ENCODE measurements at places on chromosomes 11 and 22.

DNA sequence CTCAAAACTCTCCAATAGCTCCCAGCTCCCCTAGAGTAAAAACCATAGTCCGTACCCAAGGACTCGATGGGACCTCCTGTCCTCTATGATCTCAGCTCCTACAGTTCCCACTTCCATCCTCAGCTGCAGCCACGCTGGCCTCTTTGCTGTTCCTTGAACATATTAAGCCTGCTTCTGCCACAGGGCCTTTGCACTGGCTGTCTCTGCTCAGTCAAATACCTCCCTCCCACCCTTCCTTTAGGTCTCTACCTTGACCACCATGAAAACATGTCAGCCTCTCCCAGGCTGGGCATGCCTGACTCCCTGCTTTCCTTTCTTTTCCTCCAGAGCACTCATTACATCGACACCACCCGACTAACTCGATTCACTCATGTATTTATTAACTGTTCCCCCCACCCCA is 24.5 kb downstream of the TMEM184B start:
- no peak for DNase-seq

DNA sequence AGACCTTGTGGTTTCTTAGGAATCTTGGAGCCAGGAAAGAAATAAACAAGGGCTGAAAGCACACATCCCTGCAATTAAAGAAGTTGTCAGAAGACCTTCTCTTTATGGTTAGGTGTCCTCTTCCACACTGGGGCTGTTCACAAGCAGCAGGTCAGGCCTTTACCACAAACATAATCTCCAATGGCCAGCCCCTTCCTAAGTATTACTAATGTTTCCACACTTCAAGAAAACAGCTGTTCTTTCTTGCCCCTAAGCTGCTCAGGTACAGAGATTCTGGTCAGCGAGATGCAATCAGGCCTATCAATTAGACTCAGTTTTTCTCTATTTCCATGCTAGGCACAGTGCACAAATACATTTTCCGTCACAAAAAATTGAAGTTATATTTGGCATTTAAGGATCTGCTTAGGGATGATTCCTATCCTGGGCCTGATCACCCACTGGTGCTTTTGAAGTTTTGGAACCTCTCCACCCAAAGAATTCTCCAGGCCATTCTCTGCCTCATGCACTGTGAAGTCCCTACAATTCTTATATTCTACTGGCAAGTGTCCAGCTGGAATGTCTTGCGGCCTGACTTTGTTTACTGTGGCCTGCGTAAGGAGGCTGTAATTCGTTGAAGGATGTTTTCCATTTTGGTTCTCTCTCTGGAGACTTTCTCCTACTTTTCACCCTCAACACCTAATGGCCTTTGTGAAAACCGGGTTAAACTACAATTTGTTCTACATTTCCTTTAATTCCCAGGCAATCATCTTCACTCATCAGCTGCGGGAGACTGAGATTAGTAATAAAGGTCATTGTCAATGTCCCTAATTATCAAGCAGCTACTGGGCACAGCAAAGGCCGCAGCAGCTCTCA is 5.1 kb downstream of the PRAME start:
- DNase-seq, result no peak

DNA sequence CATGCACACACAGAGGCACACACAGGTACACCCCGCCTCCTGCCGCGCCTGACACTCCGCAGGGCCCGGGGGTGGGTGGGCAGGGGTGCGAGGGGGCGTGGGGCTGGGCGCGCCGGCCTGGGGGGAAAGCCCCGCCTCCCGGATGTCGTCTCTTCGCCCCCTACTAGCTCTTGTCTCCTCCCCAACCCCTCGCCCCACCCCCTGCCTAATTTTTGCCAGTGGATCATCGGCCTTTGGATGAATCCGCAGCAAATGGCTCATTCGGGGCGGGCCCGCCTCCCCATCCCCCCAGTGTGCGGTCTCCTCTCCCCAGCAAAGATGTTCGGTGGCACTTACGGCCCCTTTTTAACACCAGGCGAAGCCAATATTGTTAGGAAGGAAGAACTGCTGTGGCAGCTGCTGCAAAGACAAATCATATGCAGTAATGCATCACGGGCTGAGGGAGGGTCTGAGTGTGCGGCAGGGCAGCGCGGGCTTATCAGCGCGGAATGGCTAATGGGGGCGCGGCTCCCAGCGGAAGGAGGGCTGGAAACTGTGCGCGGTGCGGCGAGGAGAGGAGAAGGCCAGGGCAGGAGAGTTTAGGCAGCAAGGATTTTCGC is 13.4 kb upstream of the NECTIN1 start:
- no peak for DNase-seq

DNA sequence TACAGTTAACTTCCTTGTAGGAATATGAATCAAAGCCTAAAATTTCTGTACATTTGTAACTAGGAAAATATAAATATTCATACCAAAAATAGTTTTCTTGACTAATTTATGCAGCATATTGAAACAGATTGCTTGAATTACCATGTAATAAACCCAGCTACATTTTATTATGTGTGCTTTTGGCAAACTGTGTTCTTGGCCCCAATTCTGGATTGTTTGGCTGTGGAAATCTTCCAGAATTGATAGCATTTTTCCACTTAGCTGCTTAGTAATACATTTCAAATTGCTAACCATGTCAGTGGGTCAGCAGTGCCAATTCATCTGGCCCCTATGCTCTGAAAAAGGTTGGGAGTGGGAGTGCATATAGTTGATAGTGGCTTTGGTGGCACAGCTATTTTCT is 32.3 kb downstream of the PDHX start:
- no peak for DNase-seq

DNA sequence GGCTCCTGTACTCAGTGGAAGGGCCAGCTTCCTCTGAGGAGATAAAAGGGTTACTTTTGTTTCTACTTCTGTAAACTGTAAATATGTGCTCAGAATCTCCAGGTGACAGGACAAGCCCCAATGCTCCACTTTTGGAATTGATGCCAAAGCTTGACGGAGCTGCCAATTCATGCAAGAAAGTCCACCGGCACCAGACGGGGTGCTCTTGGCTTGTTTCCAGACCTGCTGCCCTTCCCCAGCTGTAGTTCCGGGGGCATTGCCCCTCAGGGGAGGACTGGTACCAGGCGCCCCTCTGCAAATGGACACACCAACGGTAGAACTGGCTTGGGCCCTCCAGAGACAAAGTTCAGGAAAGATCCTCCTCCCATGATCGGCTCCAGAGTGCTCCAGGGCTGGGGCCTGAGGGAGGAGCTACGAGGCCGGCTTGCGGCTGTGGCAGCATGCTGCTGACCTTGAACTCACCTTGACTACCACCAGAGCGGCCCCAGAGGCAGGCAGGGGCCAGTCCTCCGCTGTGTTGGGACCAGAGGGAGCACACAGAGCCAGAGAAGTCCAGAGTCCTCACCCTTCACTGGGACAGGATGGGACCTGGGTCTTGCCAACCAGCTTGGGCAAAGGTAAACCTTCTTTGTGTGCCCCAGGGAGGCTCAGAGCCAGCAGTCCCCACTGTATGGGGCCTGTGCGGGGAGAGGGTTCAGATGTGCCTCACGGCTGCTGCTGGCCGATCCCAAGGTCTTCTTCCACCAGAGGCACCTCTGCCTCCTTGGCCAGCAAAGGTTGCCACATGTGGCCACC is 17.8 kb upstream of the OAF start:
- no peak for DNase-seq

GRCh38 chr11:23555085-23555484 is 694.8 kb upstream of the CCDC179 start:
- no peak for DNase-seq

GRCh38 chr22:43205748-43206508 is 19.0 kb upstream of the TTLL12 start:
- DNase-seq, result no peak

DNA sequence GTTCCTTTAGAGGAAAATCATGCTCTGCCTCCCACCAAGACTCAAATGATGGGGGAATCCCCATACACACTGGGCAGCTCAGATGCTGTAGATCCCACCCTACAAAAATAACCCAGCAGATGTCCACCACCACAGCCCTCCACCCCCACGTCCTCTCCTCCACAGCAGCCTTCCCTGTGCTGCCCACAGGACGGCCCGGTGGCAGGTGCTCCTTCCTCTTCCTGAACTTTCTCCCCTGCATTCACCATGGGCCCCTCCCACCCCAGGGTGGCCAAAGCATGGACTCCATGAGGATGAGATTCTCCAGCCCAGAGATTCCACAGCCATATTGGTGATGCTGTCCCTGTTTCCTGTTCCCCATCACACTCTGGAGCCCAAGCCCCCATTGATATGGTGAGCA is 368.3 kb downstream of the CADM1 start:
- no peak for DNase-seq

DNA sequence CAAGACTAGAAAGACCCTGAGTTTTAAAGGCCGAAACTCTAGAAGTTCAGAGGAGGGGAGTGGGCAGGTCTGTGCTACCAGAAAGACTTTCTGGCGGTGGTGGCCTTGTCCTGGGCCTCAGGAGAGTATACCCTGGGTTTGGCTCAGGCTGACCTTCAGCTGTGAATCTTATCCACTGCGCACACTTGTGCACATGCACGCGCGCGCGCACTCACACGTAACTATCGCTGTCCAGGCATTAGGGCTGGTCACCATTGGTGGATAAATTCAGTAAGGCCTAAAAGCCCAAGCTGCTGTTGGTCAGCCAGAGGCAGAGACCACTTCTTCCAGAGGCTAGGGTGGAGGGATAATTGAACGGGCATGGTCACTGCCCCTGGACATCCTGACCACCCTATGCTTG is 25.1 kb downstream of the ARHGEF17 start:
- DNase-seq, result no peak
